Pericardium fibroblast (primary cell): ENCODE measurements at places on chromosomes 12 and 14. TPM values are rescaled to one million over a fixed set of nuclear protein-coding genes. Genes with fewer than 3 reads are reported as not detected.

The CACNA2D4 gene
- 0.09 and 0.35 TPM in 2 replicates for total RNA-seq

The RBP5 gene
- total RNA-seq, result 0.58 TPM in 1 of 2 replicates, not detected in the other

The ANKRD33 gene
- not detected in 2 replicates for total RNA-seq

The GLI1 gene
- 0.68 and 1.3 TPM in 2 replicates for total RNA-seq

The TRPV4 gene
- total RNA-seq, result 1.1 and 1.9 TPM in 2 replicates

The INSM2 gene
- total RNA-seq, result not detected in 2 replicates

The PAX9 gene
- total RNA-seq, result 2.0 TPM in 1 of 2 replicates, not detected in the other

The BICD1 gene
- 2.3 and 2.7 TPM in 2 replicates for total RNA-seq

The SIX6 gene
- not detected in 2 replicates for total RNA-seq

The NINJ2 gene
- total RNA-seq, result 0.58 and 4.5 TPM in 2 replicates

The GLT1D1 gene
- total RNA-seq, result not detected in 2 replicates

The NKX2-1 gene
- not detected in 2 replicates for total RNA-seq

The CYP27B1 gene
- 0.68 and 1.6 TPM in 2 replicates for total RNA-seq

The CAPRIN2 gene
- 14.6 and 42.6 TPM in 2 replicates for total RNA-seq

The COL2A1 gene
- total RNA-seq, result under 0.01 TPM in 1 of 2 replicates, not detected in the other

The LRFN5 gene
- total RNA-seq, result 1.8 and 3.1 TPM in 2 replicates
